Natural killer cell treated with Interleukin-12 subunit alpha and Interleukin-12 subunit beta and Interleukin-15 and Interleukin-18, amount 100 ng/mL, for 72 hours (primary cell): ENCODE measurements at places on chromosomes 3 and 15. TPM values are rescaled to one million over a fixed set of nuclear protein-coding genes. Genes with fewer than 3 reads are reported as not detected.
A peak's percentile ranks its signal among the peaks of the same experiment; 100 is the strongest.

The OXTR gene
- total RNA-seq = 2.7 TPM

The MFSD1 gene
- total RNA-seq = 25.5 TPM

GRCh38 chr3:15667484-15667883, 65.9 kb downstream of the BTD start:
- H3K27ac ChIP-seq = peak overlapping the region; percentile 75
- H3K36me3 ChIP-seq = peaks cover 28% of the 10 kb centered on the region
- H3K4me1 ChIP-seq = peaks cover 23% of the 10 kb centered on the region

- no peaks in the 10 kb centered on the region for H3K4me1 ChIP-seq
- peaks cover 4% of the 10 kb centered on the region for H3K36me3 ChIP-seq
Measured at GRCh38 chr3:95184038-95184437, 1121.2 kb downstream of the NSUN3 start.

GRCh38 chr15:82172506-82172905, 90.0 kb downstream of the EFL1 start:
- H3K4me3 ChIP-seq = no peak overlapping the region
- H3K27ac ChIP-seq = no peak overlapping the region
- no peaks in the 10 kb centered on the region for H3K27me3 ChIP-seq

DNA sequence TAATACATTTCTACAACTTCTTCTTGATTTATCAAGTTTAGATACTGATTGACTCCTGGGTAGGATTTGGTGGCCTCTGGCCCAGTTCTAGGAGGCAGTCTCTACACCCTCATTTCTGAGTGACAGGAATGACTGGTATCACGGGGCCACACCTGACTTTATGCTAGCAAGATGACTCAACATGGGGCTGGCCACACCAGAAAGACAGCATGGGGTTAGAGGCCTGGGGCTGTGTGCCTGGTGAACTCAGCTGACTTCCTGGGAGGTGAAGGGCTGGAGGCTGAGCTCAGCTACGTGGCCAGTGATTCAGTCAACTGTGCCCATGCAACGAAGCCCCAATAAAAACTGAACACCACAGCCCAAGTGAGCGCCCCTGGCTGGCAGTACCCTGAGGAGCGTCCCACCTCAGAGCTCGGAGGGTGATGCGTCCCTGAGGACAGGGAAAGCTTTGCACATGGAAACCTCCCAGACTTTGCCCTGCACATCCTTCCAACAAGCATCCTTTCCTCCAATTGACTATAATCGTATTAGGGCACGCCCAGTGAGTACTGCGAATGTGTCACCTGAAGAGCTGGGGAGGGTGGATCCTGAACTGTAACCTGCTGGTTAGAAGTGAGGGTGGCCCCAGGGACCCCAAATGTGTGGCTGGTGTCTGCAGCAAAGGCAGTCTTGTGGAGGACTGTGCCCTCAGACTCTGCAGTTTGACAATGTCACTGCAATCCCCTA, 57.2 kb downstream of the NIPA2 start:
- no peaks in the 10 kb centered on the region for H3K36me3 ChIP-seq
- H3K27ac ChIP-seq = no peak overlapping the region
- H3K4me3 ChIP-seq = no peak overlapping the region
- no peaks in the 10 kb centered on the region for H3K27me3 ChIP-seq
